ENCODE measurements at places on chromosomes 6 and 20.

- DNase-seq = no peak
Observed at GRCh38 chr20:19375801-19376200, 163.4 kb downstream of the SLC24A3 start.

DNA sequence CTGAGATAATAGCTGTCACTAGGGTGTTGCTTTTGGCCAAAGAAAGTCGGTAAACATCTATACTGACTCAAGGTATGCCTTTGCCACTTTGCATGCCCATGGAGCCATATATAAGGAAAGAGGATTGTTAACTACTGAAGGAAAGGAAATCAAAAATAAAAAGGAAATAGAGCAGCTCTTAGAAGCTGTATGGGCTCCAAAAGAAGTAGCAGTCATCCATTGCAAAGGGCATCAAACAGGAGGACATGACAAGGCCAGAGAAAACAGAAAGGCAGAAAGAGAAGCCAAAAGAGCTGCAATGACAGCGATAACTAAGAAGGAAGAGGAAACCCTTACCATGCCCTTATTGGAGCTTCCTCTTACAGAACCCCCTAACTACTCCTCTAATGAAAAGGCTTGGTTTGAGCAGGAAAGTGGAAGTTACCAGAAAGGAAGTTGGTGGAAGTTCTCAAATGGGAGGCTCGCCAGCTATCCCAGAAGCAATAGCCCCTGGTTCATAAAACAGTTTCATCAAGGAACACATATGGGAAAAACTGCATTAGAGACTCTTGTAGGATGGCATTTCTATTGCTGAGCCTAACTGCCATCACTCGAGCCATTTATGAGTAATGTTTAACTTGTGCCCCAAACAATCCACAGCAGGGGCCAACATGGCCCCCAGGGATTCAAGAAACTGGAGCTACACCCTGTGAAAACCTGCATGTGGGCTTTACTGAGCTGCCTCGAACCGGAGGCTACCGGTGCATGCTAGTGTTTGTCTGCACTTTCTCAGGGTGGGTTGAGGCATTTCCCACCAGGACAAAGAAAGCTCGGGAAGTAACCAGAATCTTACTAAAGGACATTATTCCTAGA, 7.0 kb downstream of the IL22RA2 start:
- DNase-seq = no peak

DNA sequence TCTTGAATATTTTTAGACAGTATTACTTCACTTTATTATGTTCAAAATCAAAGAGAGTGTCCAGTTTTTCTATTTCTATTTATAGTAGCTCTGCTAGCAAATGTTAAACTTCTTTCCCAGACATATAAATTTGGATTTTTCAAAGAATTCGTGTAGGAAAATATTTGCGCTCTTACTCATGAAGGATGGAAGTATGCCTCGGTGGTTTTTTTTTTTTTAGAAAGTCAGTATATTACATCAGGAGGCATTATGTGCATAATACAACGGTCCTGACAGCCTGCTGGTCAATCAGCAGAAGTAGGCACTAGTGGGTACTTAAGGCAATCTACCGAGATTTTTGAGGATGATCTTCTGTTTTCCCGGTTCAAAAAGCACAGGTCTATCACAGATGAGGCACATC, 249.3 kb downstream of the TBX18 start:
- no peak for DNase-seq

- DNase-seq = no peak
Observed at GRCh38 chr6:98547634-98548033, 286.7 kb upstream of the POU3F2 start.

- no peak for DNase-seq
Observed at GRCh38 chr6:49001856-49002541, 461.1 kb downstream of the MMUT start.

GRCh38 chr20:3134151-3134550, 25.5 kb downstream of the FASTKD5 start:
- DNase-seq = no peak

DNA sequence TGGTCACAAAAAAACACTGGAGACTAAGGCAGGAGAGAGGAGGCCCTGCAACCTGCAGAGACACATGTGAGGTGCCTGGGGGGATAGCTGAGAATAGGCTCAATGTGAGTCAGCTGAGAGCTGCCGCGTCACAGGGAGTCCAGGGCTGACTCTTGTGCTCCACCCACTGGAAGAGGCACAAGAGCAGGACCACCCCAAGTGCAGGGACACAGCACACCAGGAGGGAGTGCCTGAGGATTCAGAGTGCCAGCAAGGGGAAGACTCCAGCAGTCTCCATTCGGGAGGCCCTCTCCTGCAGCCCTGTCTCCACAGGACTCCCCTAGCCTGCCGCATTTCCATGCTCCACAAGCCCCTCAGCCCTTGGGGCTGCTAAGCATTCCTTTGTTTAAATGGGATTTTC, 105.5 kb downstream of the HUS1B start:
- no peak for DNase-seq

- DNase-seq = no peak
Observed at GRCh38 chr20:43539975-43540672, 18.7 kb upstream of the SGK2 start.

- no peak for DNase-seq
Observed at GRCh38 chr6:157981132-157981394, 600 bp upstream of the SYNJ2 start.

GRCh38 chr6:122495612-122496011, 24.0 kb upstream of the SERINC1 start:
- no peak for DNase-seq

- DNase-seq = no peak
Observed at GRCh38 chr20:14360416-14360815, 23.0 kb upstream of the FLRT3 start.

DNA sequence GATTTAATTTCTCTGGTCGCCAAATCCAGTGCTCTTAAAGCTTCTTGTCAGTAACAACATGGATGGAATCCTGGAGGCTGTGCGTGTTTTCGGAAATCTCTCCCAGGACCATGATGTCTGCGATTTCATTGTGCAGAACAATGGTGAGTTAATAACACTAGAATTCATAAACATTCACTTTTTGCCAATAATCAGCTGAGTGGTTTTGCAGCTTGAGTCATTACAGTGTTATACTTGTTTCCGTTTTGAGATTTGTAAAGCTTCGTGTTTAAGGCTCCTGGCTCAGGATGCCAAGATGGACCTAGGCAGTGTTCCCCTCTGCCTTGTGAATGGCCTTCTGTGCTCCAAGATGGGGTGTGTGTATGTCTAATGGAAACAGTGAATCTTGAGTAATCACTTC, 113.8 kb downstream of the ARMC2 start:
- no peak for DNase-seq

- no peak for DNase-seq
Observed at GRCh38 chr6:90677440-90677839, 90.6 kb upstream of the MAP3K7 start.

- DNase-seq = no peak
Observed at GRCh38 chr20:4962241-4962855, 39.0 kb downstream of the SLC23A2 start.

- DNase-seq = no peak
Observed at GRCh38 chr6:39266782-39267355, 37.6 kb upstream of the KCNK5 start.

- no peak for DNase-seq
Observed at GRCh38 chr20:62212299-62212698, 7.8 kb downstream of the HRH3 start.

DNA sequence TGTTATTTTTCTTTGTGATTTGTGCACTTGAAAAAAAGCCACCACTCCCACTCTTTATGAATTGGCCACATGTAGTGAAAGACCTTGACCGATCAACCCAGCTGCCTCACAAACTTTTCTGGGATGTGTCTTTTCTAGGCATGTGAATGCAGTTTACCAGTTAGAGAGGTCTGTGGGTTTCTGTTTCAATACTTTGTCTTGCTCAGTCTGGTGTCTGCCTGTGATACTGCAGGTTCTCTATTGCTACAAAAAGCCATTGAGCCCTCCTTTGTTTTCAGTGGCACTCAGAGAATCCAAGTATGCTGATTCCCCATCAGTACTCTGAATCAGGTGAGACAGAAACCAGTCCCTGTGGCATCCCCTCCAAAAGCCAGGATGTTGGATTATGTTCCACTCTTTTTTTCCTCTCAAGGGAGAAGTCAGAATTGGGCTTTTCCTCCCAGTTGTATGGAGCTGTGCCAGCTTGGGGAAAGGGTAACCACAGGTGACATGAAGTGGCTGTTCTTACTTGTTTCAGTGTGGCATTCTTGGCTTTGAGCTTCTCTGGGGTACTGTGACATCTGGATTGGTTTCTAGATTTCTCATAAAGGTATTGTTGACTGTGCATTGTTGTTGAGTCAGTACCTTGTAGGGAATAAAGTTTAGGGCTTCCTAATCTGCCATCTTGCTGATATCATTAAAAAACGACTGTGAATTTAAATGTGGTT, 26.3 kb upstream of the ZFP64 start:
- no peak for DNase-seq

- DNase-seq = no peak
Observed at GRCh38 chr20:22490287-22491193, 93.8 kb downstream of the FOXA2 start.

GRCh38 chr6:148573922-148574321, 172.9 kb upstream of the UST start:
- DNase-seq = no peak

GRCh38 chr6:114888241-114888640, 545.4 kb upstream of the HS3ST5 start:
- no peak for DNase-seq

DNA sequence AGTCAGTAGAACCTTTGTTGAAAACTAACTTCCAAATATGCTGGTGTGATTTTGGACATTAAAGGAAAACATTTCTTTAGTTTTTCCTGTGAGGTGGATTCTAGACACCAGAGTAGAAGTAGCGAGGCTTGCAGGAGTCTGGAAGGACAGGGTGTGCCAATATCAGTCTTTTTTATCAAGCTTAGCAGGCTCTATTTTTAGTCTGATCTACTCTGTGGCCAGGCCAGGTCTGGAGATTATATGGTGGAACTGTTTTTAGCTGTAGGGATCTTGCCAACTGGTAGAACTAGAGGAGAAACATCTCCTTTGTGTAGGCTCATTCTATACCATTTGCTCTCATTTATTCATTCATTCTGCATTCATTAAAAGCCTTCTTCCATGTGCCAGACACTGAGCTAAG, 42.7 kb downstream of the LRP11 start:
- DNase-seq = no peak

DNA sequence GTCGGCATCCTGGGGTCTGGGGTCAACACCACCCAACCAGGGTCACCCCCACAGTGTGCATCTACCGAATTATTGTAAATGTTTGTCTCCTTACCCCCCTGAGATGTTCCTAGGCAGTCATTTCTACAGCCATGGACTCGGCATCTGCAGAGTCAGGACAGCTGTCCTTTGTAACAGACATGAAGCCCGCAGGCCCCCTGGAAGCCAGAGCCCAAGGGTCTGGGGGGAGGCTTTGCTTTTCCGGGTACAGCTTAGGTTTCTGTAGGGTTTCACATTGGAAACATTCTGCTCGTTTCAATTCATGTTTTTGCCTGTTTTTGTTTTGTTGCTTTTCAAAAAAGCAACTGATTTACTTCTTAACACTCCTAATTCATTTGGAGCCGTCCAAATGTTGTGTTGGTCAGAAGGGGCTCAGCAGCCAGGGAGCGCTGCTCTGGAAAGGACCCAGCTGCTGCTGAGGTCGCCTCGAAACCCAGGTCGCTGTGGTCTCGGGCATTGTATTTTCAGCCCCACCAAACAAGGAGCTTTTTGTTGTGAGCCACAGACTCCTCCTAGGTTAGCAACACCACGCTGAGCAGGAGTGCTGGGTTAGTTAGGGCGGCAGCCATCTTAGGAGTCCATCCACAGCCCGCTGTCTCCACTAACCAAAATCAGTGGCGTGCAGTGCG, 160.4 kb downstream of the TMEM242 start:
- no peak for DNase-seq

DNA sequence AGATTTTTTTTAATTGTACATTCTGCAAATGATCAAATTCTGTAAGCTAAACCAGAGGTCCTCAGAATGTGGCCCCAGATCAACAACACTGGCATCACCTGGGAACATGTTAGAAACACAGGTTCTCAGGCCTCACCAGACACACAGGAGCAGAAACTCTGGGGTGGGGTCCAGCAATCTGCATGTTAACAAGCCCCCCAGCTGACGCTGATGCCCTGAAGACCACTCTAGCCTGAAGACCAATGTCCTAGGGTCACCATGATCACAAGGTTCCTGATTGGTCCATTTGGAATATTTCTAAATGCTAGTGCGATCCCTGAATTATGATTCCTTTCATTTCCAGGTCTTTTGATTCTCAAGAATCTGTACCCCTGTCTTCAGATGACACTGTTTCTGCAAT, 2.4 kb upstream of the LY86 start:
- no peak for DNase-seq

DNA sequence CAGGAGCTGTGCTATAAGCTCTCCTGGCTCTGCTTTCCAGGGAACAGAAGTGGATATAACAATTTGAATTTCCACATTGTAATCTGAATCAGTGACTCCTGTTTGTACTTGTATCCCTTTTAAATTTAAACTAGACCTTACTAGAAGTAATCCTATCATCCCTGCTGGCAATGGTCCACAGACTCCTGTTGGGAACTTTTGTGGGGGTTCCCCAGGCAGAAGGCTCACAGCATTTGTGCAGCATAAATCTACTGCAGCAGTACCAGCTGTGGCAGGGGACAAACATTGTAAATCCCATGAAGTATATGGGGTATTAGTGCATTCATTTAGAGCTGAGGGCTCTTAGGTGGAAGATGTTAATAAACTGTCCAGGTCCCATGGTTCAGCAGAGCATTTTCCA, 12.0 kb upstream of the PDCD2 start:
- DNase-seq = no peak

- no peak for DNase-seq
Observed at GRCh38 chr6:143677577-143677890, 231 bp upstream of the PHACTR2 start.

- no peak for DNase-seq
Observed at GRCh38 chr6:21710216-21710615, 116.7 kb downstream of the SOX4 start.

GRCh38 chr6:27593200-27593818, 120.4 kb upstream of the ZNF184 start:
- DNase-seq = no peak

GRCh38 chr6:6218759-6219085, 101.7 kb downstream of the F13A1 start:
- DNase-seq = no peak

- DNase-seq = no peak
Observed at GRCh38 chr20:51760905-51761546, 7.2 kb downstream of the ATP9A start.

- no peak for DNase-seq
Observed at GRCh38 chr20:48678421-48678820, 149.4 kb downstream of the PREX1 start.

- no peak for DNase-seq
Observed at GRCh38 chr6:114055349-114055748, 84.4 kb upstream of the HDAC2 start.

DNA sequence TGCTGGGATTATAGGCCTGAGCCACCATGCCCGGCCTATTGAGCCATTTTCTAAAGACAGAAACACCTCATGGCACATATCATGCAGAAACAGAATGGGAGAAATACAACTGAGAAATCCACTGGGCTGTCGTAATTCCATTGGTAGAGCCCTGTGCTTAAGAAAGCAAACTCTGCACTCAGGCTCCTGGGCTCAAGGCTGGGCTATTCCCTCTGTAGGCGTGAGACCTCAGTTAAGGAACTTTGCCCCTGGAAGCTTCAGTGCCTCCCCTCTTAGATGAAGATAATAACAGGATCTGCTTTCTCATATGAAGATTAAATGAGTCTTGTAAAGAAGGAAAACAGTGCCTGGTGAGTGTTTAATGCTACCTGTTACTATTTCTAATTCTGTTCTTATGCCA, 120.3 kb downstream of the PXDC1 start:
- DNase-seq = no peak
